ENCODE measurements at places on chromosomes 13 and 19. TPM values are rescaled to one million over a fixed set of nuclear protein-coding genes. Genes with fewer than 3 reads are reported as not detected.

GRCh38 chr13:26541041-26541440 lies 16.4 kb upstream of the WASF3 start:
- H3K4me3 ChIP-seq, result no peak overlapping the region
- H3K4me1 ChIP-seq, result no peaks in the 10 kb centered on the region
- no peaks in the 10 kb centered on the region for H3K36me3 ChIP-seq
- DNase-seq, result no peak
- H3K27me3 ChIP-seq, result peaks cover 4% of the 10 kb centered on the region

- peaks cover 32% of the 10 kb centered on the region for H3K27me3 ChIP-seq
- H3K36me3 ChIP-seq, result no peaks in the 10 kb centered on the region
- H3K4me1 ChIP-seq, result no peaks in the 10 kb centered on the region
Observed at GRCh38 chr19:19549804-19550464, 11.9 kb downstream of the CILP2 start.

- H3K4me3 ChIP-seq, result no peak overlapping the region
- no peak overlapping the region for H3K27ac ChIP-seq
- no peaks in the 10 kb centered on the region for H3K4me1 ChIP-seq
- H3K36me3 ChIP-seq, result no peaks in the 10 kb centered on the region
- H3K27me3 ChIP-seq, result peaks cover 69% of the 10 kb centered on the region
Observed at GRCh38 chr13:99953138-99953755, 18.3 kb downstream of the ZIC5 start.

DNA sequence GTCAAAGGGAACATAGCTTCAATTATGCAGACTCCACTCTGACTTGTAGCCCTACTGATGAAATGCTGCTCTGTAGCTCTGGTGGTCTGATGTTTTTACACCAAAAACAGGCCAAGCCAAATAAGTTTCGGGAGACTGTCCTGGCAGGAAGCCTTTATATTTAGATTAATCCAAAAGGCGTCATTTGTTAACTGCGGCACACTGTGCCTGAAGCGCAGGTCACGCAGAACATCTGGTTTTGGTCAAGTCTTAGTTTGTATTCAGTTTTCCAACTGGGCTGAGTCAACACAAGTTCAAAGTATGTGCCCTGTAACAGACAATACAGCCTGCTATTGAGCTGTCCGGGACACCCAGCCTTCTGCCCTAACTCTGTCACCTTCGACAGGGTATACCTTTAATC lies 154.6 kb upstream of the IPO5 start:
- no peak overlapping the region for H3K27ac ChIP-seq
- DNase-seq, result no peak
- H3K4me3 ChIP-seq, result no peak overlapping the region
- no peaks in the 10 kb centered on the region for H3K4me1 ChIP-seq
- no peaks in the 10 kb centered on the region for H3K27me3 ChIP-seq
- no peaks in the 10 kb centered on the region for H3K36me3 ChIP-seq

DNA sequence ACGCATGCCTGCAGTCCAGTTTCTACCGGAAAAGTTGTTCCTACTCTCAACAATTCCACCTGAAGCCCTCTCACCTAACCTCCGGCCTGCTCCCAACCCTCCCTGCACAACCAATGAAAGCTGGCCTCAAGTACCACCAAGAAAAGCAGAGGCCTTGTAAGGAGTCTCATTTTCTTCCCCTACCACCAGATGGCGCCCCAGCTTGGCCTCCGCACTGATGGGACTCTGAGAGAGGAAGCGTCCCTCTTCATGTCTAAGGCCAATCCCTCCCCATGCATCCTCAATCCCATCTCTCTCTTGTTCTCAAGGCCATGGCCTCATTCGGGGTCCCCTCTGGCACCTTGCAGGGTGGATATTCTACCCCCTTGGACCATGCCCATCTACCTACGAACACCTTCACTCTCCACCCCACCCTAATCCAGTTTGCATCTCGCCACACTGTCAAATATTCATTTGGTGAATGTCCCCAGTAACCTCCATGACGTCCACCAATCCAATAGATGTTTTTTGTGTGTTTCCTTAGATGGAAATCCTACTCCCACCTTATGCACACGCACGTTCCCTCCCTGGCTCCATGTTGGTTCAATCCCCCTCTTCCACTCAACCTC lies 412.8 kb downstream of the ZNF536 start:
- H3K27ac ChIP-seq, result no peak overlapping the region
- H3K4me1 ChIP-seq, result no peaks in the 10 kb centered on the region
- no peaks in the 10 kb centered on the region for H3K36me3 ChIP-seq
- no peaks in the 10 kb centered on the region for H3K27me3 ChIP-seq
- H3K4me3 ChIP-seq, result no peak overlapping the region

DNA sequence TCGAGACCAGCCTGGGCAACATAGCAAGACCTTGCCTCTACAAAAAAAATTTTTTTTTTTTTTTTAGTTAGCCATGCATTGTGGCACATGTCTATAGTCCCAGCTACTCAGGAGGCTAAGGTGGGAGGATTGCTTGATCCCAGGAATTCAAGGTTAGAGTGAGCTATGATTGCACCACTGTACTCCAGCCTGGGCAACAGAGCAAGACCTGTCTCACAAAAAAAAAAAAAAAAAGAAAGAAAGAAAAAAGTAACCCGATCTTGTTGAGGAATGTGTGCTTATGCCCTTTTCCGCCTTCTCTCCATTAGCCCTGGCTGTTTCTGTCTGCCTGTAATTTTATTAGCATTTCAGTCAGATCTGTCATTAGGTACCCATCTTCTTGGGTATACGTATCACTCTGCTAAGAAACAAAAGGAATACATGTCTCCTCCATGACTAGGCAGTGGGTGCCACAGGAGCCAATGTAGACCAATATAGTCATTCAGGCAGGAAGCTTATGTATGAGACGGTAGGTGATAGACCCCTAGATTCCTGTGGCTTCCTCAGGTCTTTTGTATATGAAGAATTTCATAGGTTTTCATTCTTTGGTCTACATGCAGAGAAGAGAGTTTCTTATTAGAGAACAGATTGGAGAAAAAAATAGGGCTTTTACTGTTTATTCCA lies 59.6 kb upstream of the NPAS1 start:
- H3K27me3 ChIP-seq, result no peaks in the 10 kb centered on the region
- no peak overlapping the region for H3K4me3 ChIP-seq
- no peak for DNase-seq
- H3K27ac ChIP-seq, result no peak overlapping the region
- peaks cover 11% of the 10 kb centered on the region for H3K4me1 ChIP-seq
- no peaks in the 10 kb centered on the region for H3K36me3 ChIP-seq

DNA sequence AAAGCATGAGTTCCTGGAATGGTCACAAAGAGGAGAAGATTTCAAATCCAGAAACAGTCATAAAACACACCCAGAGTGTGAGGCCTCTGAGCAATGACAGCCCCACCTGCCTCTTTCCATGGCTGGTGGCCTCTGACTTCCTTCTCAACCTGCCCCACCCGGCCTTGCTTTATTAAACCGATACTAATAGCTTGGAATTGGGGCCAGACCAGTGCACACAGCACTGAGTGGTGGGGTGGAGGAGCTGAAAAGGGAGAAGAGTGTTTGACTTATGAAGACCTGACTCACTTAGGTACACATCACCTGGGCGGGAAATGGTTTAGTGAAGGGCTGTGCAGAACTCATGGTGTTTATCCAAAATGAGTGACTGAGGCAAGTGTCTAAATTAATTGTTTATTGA lies 20.7 kb upstream of the CEACAM6 start:
- no peak overlapping the region for H3K27ac ChIP-seq
- no peak for DNase-seq
- no peaks in the 10 kb centered on the region for H3K27me3 ChIP-seq
- H3K36me3 ChIP-seq, result no peaks in the 10 kb centered on the region
- no peak overlapping the region for H3K4me3 ChIP-seq

- no peaks in the 10 kb centered on the region for H3K4me1 ChIP-seq
- DNase-seq, result no peak
- no peak overlapping the region for H3K4me3 ChIP-seq
- H3K36me3 ChIP-seq, result no peaks in the 10 kb centered on the region
Observed at GRCh38 chr13:112074139-112074865, 7.4 kb downstream of the SOX1 start.

SERPINE3 gene
- not detected for polyA plus RNA-seq

CFAP97D2 gene
- not detected for polyA plus RNA-seq

KCNN4 gene
- polyA plus RNA-seq, result 10.5 TPM

ZNF440 gene
- polyA plus RNA-seq, result 10.7 TPM

KL gene
- not detected for polyA plus RNA-seq

SLITRK6 gene
- 12.3 TPM for polyA plus RNA-seq
